ENCODE measurements at places on chromosomes 4 and X.
A peak's percentile ranks its signal among the peaks of the same experiment; 100 is the strongest.

- DNase-seq = peak; percentile 65
Measured at GRCh38 chr4:26032630-26033317, 118.8 kb downstream of the SMIM20 start.

- no peak for DNase-seq
Measured at GRCh38 chr4:48194971-48195370, 60.9 kb upstream of the TXK start.

- no peak for DNase-seq
Measured at GRCh38 chr4:161376275-161376674, 787.5 kb downstream of the FSTL5 start.

DNA sequence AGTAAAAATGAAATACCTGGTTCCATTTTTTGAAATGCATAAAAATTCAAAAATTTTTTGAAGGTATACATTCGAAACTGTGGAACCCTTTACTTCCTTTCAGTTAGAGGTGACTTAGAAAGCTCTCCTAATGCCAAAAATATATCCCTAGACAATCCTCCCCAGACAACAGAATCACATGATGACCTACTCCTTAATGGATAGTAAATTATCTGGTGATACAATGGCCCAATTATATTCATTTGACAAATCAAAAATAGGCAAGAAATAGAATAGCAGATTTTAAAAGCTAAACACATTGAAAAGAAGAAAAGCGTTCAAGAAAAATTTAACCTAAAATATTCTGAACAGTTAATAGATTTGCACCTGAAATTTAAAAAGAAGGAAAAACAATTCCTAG is 3.5 kb upstream of the UGT2A2 start:
- DNase-seq = no peak

DNA sequence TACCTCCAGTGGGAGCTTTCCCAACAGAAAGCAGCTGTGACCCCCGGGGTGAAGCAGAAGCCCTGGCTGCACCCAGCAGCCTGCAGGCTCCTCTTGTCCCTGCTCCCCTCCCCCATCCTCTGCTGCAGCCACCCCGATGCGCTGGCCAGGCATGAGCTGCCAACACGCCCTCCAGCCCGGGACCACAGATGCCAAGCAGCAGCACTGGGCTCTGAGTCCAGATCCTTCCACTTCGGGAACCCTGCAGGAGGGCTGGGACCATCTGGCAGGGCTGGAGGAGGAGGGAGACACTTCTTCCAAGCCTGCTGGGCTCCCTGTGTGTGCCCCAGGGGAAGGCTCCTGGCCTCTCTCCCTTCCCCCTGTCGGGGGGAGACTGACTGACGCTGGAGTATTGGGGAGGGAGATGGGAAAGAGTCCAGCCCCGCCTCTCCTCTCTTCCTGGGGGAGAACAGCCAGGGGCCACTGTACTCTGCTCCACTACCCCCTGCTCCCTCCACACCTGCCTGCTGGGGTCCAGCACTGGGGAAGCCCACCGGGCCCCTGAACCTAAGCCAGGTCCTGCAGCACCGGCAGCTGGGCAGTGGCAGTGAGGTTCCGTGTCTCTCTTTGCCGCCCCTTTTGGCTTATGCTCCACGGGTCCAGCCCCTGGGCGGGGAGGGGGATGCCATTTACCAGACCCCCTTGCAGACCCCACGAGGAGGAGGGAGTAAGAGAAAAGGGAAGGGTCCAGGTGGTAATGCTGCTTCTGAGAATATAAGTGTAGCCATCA is 55.7 kb downstream of the PPP2R2C start:
- DNase-seq = no peak

- no peak for DNase-seq
Measured at GRCh38 chr4:81747242-81747930, 275.7 kb upstream of the RASGEF1B start.

- no peak for DNase-seq
Measured at GRCh38 chr4:15250021-15250441, 177.8 kb upstream of the C1QTNF7 start.

- peak; percentile 7 for DNase-seq
Measured at GRCh38 chrX:70196961-70197720, 19.9 kb downstream of the DGAT2L6 start.

- no peak for DNase-seq
Measured at GRCh38 chr4:139279760-139280620, at the start of gene MGARP. Gene MGARP (minus strand): TSS chr4:139280225. CDS start chr4:139280158, 67 bp downstream.

DNA sequence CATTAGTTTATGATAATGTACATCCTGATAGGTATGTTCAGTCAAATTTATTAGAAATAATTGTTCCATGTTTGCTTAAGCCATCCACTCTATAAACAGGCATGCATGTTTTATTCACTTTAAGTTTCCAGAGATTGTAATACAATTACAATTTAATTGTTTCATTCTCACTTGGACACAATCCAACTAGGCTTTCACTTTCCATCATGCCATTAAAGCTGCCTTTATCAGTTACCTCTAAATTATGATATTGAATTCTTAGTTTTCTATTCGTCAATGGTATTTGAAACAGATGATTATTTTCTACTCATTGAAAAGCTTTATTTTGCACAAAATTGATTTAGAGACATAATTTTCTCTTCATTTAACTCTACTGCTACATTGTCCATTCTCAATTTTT is 1196.3 kb downstream of the RAPGEF2 start:
- DNase-seq = no peak

GRCh38 chr4:107693132-107693531 is 26.9 kb downstream of the PAPSS1 start:
- no peak for DNase-seq

DNA sequence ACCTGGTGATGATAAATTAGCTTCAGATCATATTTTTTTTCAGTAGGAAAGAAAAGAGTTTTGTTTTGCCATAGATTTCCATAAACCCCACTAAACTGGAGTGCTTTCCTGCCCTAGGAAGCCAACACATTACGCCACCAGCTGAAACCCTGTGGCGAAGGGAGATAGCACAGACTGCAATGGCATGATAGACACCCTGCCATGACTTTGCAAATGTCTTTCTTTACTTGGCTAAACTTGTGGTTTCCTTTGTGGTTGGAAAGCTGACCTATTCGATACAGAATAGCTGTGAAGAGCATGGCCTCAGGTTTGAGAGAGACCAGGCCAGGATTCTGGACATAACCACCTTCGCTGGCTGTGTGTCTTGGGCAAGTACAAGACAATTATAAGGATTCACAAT is 19.1 kb downstream of the MFAP3L start:
- no peak for DNase-seq

GRCh38 chr4:83248486-83248885 is 36.1 kb downstream of the COQ2 start:
- no peak for DNase-seq

- no peak for DNase-seq
Measured at GRCh38 chrX:66632473-66632872, 6.4 kb downstream of the EDA2R start.

DNA sequence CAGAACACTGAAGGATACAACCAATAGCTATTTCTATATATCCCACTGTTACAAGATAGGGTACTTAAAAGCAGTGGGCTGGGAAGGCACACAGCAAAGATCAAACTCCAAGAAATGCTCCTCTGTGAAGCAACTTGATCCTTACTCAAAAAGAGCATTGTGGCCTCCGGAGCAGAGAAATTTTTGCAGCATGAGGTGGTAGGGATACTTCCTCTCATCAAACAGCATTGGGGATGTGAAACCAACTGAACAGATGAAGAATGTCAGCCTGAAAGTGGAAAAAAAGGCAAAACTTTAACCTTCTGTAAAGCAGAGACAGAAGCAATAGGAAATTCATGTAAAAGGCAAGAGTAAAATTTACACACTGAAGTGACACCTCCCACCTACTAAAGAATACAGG is 92.2 kb downstream of the HUWE1 start:
- DNase-seq = no peak

DNA sequence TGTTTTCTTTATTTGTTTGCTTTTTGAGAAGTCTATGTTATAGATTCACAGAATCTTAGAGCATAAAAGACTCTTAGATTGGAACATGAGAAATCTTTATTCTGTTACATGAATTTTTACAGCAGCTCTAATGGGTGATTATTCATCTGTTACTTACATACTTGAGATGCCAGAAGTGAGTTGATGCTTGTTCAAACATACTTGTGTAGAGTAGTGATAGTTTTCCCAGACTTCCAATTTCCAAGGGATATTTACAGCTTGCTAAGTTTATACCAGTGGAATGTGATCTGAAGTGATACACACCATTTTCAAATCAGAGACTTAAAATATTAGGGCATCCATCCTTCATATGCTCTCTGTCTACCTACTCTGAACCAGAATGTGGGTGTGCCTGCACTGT is 252.9 kb upstream of the SMIM31 start:
- DNase-seq = no peak

DNA sequence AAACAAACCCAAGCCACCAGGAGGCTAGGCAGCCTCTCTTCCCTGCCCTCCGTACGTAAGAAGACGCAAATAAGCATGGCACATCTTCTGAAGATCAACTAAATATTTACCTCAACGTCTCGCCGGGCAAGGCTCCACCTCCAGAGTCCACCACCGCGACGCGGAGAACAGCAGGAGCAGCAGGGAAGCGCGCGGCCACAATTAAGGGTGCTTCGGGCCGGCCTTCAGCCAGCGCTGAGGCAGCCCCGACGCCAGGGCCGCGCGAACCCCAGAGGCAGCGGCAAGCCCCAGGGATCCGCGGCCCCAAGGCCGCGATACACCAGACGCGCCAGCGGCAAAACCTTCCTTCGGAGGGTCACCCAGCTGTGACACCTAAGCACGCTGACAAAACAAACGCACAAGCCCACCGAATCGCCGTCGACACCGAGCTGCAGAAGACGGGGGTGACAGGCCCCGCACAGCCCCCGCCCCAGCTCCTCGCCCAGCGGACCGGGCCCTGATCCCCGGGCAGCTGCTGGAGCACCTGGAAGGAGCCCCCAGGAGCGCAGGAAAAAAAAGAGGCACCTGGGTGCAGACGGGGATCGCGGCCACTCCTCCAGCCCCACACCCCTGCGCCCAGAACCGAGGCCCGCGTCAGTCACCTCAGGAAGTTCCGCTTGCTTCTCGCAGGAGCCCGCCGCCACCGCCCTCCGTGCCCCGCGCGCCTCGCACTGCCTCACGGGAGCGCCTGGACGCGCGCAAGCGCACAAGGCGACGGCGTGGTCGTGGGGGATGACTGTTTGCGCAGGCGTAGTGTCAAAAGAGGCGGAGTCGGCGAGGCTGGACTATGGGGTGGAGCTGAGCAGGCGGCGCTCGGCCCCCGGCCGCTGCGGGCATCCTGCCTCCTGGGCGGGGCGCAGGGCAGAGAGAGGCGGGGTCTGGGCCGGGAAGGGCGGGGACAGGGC is at the start of the genes HAUS3 and POLN:
TSS of gene HAUS3 (minus strand) at position 712 of the 944 bp plus-strand sequence. CDS start 1,175 bp downstream, outside the sequence.
TSS of gene POLN (minus strand) at position 712 of the 944 bp plus-strand sequence. CDS start 12,890 bp downstream, outside the sequence.
- DNase-seq = peak; percentile 93

- DNase-seq = no peak
Measured at GRCh38 chr4:4856071-4857000, 3.1 kb upstream of the MSX1 start.

GRCh38 chrX:52923781-52924241 is 26.7 kb downstream of the FAM156B start:
- no peak for DNase-seq

- DNase-seq = no peak
Measured at GRCh38 chrX:136961594-136962135, 72.1 kb downstream of the GPR101 start.

- DNase-seq = no peak
Measured at GRCh38 chrX:106696502-106696901, 30.0 kb upstream of the RNF128 start.

DNA sequence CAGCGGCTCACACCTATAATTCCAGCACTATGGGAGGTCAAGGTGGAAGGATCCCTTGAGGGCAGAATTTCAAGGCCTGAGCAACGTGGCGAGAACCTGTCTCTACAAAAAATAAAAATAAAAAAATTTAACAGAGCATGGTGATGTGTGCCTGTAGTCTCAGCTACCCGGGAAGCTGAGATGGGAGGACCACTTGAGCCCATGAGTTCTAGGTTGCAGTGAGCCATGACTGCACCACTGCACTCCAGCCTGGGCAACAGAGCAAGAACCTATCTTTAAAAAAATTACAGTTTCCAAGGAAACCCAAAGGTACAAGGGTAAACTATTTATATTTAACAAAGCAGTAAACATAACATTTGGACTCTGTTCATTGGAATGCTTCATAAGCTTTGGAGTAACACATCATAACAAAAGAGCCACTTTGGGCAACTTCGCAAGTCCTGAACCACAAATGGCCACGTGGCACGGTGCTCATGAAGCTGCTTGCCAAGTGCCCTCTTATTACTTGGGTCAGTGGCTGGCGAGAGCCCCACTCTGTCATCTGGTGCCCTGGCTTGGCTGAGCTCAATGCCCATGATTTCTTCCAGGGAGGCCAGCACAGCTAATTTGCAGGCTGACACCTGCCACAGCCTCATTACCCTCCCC is 165.6 kb downstream of the SH3KBP1 start:
- peak; percentile 20 for DNase-seq

- no peak for DNase-seq
Measured at GRCh38 chr4:123588631-123589241, 192.1 kb downstream of the SPRY1 start.

- DNase-seq = no peak
Measured at GRCh38 chr4:71980976-71981375, 50.8 kb upstream of the NPFFR2 start.

- no peak for DNase-seq
Measured at GRCh38 chrX:37816766-37817165, 30.6 kb downstream of the DYNLT3 start.

- no peak for DNase-seq
Measured at GRCh38 chr4:17544831-17545234, 29.9 kb downstream of the CLRN2 start.

- DNase-seq = no peak
Measured at GRCh38 chr4:82802911-82803310, 4.3 kb upstream of the SCD5 start.

DNA sequence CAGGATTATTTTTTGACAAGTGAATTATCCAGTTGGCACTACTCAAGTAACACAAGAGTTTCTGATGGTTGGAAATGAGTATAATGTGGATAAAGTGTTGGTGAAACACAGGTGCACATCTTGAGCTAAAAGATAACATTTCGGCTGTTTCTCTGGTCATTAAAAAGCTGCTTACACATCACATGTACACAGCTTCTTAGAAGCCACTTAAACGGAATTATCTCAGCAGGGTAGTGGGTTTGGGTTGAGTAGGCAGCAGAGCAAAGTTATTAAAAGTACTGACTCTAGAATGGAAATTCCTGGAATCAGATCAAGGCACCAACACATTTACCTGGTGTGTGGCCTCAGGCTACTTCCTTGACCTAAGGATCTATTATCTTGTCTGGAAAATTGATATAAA is 55.4 kb upstream of the RASSF6 start:
- no peak for DNase-seq
